ENCODE measurements at places on chromosomes 3 and 15.

DNA sequence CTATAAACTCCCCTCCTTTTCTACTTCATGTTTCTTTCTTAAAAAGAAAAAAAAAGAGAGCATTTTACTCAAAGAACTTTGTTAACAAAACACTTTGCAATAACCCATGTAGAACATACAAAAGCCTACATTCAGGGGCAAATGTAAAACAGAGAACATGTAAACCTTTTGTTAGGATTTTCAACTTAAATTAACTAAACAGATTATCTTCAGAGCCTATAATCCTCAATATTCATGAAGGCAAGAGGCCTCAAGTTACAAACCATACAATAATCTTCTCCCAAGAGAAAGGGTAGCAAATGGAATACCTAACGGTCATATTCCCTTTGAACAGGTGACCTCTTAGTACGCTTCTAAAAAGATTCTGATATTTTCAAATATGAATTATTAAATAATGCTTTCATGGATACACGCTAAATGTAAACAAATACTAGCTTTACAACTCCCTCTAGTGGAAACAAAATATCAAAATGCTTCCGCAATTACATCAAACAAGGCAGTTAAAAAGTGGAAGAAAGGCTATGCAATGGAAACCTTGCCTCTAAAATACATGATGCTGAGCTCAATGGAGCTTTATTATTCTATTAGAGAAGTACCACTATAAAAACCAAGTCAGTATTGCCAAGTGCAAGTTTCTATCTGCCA is 9.9 kb downstream of the CEP152 start:
- DNase-seq: no peak

DNA sequence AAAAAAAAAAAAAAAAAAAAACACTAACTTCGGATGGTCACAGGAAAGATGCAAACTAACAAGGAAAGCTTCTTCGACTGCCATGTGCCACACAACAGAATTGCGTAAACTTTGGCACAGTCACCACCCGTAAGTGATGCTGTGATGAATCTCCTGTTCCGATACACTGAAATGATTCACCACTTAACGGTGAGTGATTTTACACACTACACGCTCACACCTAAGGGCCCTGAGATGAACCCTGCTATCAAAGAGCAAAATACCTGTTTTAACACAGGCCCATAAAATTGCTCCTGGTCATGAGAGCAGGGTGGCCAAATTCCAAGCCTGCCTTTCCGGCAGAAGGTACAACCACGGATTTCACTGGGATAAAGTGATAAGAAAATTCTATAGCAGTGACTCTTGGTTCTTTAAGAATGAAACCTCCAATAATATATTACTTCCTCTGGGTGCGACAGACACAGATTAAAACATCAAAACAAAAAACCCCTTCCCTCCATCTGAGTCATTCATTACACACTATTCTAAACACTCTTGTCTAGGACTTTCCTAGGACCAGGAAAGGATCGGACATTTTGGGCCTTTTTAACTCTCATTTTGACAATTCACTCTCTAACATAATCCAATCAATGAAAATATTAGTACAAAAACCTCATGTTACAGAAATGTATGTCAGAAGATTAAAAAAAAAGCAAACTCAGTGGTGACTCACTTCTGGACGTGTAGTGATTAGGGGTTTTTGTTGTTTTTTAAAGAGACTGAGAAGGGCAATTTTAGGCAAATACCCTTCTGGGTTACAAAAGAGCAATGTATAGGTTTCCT is 28.3 kb downstream of the LRIG1 start:
- no peak for DNase-seq

DNA sequence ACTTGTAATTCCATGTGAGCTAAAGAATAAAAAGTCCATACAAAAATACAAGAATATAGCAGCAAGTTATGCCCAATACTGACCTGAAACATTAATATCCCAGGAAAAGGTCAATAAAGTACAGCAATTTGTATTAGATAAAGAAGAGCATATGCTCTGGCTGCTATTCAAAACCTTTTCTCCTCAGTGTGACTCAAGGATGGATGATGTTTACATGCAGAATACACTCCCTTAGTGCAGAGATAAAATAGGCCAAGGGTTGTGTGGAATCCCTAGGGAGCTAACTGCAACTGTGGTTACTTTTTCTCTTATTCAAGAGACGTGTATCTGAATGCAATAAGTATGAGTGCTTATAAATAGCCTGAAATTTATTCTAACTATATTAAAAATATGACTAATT is 78.7 kb downstream of the SLC9A9 start:
- DNase-seq: no peak

- DNase-seq: no peak
Measured at GRCh38 chr3:39234651-39235050, 42.3 kb upstream of the XIRP1 start.

GRCh38 chr15:100987143-100987542 is 68.0 kb downstream of the LRRK1 start:
- DNase-seq: no peak

GRCh38 chr3:18417904-18418572 is 7.1 kb downstream of the SATB1 start:
- DNase-seq: no peak

DNA sequence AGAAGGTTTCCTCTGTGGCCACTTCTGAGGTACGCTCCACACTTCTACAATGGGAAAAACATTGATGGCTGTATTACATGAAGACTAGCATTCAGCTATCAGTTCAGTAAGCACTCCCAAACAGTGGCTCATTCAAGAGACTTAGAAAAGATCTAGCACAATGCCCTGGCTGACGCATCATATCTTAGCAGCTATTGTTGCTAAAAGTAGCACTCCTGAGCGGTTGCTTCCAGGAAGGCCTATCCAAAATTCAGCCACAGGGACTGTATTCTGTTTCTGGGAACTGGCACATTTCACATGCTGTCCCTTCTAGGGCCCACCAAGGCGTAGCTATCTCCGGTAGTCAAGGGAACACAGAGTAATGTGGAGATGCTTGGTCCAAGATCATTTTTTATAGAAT is 21.2 kb upstream of the SPRED1 start:
- no peak for DNase-seq

DNA sequence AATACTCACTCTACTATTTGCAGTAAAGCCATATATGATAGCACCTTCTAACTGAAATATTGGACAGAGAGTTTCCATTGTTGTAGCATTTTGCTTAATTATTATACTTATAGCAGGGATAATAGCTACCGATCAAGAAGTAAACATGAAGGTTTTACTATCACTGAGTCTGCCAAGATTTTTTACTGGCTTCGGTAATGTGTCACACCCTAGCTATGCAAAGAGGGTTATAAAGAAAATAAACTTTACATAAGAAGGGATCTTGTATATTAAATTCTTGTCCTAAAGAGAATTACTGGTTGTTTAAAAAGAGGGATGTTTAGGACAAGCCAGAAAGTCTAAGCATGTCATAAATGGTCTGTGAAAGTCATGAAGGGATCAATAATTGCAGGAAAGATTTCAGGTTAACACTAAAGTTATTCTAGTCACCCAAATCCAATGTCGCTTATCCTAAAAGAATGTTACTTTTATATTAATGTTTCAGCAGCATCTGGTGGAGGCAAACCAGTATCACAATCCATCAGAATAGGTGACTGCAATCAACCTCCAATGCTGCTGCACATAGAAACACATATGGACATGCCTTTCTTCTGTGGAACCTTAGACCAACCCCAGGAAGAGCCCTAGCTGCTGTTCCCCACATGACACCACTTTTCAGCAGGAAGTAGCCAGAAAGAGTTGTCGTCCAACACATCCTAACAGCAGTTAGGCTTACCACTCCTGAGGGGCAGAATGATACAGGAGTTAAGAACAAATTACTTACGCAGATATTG is 62.7 kb upstream of the GK5 start:
- DNase-seq: no peak

- no peak for DNase-seq
Measured at GRCh38 chr15:89836267-89837133, 21.8 kb upstream of the ANPEP start.

- DNase-seq: no peak
Measured at GRCh38 chr3:71916747-71917369, 131.9 kb upstream of the PROK2 start.

DNA sequence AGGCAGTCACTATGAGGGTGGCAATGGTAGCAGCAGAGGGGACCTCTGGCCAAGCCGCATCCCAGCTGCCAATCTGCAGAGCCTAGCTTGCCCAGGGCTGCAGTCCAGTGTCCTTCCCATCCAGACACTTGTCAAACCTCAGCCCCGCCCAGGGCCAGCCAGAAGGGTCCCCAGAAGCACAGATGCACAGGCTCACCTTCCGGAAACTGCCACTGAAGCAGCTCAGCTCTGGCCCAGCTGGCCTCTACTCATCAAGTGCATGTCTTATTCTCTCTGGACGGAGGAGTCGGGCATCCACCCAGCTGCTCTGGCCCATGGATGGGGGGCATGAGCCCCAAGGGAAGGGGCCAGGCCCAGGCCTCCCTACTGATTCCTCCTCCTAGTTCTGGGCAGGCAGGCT is 69.2 kb downstream of the DNAJB8 start:
- DNase-seq: no peak

GRCh38 chr15:33131552-33132232 is 62.8 kb downstream of the FMN1 start:
- DNase-seq: no peak

- no peak for DNase-seq
Measured at GRCh38 chr15:45731343-45731742, 96.5 kb downstream of the SQOR start.

- DNase-seq: no peak
Measured at GRCh38 chr3:195172039-195172684, 98.8 kb downstream of the XXYLT1 start.

GRCh38 chr3:107272471-107272870 is 104.8 kb upstream of the CCDC54 start:
- DNase-seq: no peak

DNA sequence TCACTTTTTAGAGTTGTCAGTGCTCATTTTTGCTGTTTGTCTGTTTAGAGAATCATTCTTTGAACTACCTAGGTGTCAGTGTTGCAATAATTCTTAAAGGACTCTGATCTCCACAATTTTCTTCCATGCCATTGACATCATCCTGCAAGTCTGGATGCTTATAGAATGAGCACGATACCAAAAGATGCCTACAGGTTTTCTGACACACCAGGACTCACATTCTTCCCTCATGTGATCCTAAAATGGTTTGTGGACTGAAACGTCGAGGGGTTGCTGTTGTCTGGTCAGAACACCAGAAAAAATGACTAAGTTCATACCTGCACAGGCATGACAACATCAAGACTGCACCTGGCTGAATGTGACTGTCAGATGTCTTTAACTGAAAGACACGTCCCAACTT is 95.9 kb downstream of the SEMA5B start:
- no peak for DNase-seq

GRCh38 chr3:44120721-44121582 is 120.7 kb upstream of the TOPAZ1 start:
- DNase-seq: no peak

DNA sequence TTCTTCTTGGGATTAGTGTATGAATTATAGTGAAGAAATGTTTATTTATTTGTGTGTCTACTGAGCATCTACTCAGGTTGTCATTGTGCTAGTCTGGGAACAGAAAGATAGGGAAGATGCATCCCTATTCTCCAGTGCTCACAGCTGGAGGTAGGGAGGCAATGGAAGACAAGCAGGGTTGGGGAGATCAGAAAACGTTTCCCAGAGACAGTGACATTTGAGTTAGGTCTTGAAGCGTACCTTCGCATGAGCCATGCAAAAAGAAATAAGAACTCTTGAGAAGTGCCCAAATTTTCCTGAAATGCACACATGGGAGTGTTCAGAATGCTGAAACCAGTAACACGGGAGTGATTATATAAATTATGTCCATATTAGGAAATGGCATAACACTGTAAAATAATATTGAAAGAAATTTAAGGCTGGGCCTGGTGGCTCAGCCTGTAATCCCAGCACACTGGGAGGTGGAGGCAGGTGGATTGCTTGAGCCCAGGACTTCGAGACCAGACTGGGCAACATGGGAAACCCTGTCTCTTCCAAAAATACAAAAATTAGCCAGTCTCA is 5.3 kb upstream of the CEMIP start:
- no peak for DNase-seq

DNA sequence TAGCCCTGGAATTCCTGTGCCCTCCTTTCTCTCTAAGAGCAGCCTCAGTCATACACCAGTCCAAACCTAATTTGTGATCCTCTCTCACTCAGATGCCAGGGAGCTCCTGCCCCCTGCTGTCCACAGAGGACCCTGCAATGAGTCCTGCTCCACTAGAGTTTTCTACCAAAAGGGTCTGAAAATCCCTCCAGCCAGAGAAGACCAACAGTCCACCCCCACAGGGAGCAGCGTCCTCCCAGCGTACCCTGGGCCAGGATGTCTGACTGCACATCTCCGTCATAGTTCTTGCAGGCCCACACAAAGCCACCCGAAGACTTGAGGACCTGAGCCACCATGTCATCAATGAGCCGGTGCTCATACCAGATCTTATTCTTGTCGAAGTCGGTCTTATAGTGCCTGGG is 15.4 kb downstream of the IDH2 start:
- DNase-seq: no peak
